ENCODE measurements at places on chromosomes 12 and 14.

DNA sequence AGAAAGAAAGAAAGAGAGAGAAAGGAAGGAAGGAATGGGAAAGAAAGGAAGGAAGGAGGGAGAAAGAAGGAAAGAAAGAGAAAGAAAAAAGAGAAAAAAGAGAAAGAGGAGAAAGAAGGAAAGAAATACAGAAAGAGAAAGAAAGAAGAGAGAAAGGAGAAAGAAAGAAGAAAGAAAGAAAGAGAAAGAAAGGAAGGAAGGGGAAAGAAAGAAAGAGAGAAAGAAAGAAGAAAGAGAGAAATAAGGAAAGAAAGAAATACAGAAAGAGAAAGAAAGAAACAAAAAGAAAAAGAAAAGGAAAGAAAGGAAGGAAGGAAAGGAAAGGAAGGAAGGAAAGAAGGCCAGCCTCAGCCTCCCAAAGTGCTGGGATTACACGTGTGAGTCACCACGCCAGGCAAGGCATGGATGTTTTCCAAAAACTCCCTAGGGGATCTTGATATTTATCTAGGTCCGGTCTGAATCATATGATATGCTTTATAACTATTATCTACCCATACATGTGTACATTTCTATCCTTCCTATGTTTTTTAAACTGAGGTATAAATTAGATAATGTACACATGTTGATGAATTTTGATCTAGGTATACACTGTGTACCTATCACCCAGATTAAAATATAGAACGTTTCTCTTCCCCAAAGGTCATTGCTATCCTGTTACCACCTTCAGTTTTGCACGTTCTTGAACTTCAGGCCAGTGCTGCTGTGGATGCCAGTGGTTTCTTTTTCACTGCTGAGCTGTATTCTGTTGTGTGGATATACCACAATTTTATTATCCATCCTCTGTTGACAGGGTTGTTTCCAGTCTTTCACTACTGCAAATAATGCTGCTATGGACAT is 177.9 kb downstream of the RBM19 start:
- DNase-seq, result no peak

DNA sequence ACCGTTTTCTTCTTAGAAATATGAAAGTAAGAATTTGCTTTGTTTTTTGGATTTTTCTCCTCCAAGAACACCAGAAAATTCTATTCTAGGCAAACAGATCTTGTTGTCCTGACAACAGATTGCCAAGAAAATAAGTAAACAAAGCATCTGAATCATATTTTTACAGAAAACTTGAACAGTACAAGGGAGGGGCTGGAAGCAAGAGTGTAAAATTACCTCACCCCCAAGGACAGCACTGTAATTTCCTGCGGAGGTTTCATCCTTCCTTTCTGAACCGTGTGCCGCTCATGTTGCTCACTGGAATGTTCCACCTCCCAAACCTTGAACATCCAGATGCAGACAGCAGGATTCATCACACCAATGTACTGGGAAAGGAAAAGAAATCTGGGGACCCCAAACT is 5.4 kb upstream of the CAMKK2 start:
- no peak for DNase-seq

DNA sequence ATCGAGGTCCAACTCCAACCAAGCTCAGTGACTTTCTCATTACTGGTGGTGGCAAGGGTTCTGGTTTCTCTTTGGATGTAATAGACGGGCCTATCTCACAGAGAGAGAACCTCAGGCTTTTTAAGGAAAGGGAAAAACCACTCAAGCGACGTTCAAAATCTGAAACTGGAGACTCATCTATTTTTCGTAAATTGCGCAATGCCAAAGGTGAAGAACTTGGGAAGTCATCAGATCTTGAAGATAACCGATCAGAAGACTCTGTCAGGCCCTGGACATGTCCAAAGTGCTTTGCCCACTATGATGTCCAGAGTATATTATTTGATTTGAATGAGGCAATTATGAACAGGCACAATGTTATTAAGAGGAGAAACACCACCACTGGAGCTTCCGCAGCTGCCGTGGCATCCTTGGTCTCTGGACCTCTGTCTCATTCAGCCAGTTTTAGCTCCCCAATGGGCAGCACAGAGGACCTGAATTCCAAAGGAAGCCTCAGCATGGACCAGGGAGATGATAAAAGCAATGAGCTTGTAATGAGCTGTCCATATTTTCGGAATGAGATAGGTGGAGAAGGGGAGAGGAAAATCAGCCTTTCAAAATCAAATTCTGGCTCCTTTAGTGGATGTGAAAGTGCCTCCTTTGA is 343.5 kb upstream of the RGS6 start:
- no peak for DNase-seq

GRCh38 chr14:22007363-22007762 is 333.7 kb upstream of the OR4E1 start:
- DNase-seq, result no peak

- DNase-seq, result no peak
Observed at GRCh38 chr12:51415931-51416330, 8.7 kb upstream of the SLC4A8 start.

DNA sequence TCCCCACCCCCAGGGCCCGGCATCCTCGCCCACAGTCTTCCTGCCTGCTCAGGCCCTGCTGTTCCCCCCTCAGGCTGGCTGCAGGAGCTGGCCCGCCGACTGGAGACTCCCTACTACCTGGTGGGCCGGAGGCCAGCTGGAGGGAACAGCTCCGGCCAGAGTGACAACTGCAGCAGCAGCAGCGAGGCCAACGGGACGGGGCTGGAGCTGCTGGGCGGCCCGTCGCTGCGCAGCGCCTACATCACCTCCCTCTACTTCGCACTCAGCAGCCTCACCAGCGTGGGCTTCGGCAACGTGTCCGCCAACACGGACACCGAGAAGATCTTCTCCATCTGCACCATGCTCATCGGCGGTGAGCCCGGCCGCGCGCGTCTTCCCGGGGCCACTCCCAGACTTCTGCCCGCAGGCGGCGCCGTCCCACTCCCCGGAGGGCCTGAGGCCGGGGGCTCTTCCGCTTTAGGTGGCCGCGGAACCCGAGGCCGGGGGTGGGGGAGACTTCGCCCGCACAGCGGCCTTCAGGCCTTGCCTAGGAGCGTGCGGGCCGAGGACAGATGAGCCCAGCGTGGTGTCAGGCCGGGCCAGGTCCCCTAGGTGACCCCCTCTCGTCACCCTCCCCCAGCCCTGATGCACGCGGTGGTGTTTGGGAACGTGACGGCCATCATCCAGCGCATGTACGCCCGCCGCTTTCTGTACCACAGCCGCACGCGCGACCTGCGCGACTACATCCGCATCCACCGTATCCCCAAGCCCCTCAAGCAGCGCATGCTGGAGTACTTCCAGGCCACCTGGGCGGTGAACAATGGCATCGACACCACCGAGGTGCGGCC is 10.2 kb downstream of the KCNH3 start:
- no peak for DNase-seq

DNA sequence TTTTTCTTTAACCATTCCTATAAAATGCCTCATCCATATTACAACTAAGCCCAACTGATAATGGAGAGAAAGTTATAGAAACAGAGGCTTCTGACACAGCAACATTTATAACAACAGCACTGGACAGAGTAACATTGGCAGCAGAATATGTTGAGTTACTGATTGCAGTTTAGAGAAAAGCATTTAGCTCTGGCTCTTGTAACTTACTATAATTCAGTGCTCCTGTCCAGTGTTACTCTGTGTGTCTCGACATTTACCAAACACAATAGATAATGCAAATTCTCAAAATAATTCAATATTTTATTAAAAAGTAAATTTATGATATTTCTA is 356.1 kb downstream of the CEP128 start:
- no peak for DNase-seq

- no peak for DNase-seq
Observed at GRCh38 chr14:66884149-66884548, 305.1 kb upstream of the GARIN2 start.

DNA sequence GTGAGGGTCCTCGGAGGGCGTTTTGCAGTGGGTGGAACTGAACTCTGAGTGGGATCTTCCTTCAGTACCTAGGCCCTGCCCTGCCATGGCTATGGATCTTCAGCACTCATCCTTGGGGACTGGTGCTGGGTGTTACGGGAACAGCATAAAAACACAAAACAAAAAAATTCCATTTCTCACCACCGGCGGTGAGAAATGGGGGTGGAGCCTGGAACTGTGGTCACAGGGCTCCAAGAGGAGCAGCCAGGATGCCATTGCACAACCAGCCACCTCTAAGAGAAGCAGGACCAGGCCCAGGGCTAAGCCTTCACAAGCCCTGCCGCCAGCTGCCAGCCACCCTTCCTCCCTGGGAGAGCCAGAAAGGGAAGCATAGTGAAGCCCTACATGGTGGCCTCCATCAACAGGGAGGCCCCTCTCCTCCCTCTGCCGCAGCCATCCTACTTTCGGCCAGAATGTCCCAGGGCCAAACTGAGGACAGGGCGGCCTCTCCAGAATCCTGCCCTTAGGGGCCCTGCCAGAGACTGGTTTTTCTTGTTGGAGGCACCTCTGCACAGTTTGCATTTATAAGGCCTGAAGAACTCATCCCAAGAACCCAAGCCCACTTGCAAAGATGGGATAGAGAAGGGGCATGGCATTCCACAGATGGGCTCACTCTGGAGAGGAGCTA is 76.5 kb downstream of the VCPKMT start:
- DNase-seq, result no peak

DNA sequence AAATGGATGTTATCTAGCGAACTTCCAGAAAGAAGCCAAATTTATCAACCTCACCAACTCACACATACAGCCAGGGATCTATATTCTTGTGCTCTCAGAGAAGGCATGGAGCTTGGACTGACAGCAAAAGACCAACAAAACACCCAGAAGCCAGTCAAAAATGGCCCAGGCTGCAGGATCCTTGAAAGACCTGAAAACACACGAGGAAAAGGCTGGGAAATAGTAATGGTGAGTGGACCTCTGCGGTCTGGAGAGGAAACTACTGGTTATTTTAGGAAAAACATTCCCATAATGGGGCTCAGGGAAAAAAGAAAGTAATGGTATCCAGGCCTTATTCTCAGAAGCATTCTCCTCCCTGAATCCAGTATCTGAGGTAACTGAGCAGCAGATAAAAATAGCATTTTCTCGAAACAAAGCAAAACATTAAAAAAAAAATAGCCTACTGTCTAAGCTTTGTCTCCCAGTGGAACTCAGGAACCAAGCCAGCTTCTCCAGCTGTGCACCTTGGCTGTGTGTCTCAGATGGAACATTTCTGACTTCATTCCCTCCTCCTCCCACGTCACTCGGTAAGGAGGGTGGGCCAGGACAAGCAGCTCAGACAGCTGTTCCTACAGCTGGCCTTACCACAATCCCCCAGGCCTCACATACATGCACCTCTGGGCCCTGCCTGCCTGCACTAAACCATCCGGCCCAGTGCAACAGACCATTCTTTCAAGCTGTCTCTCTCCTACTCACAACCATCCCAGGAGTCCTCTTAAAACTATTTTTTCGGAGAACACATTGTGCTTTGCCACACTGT is 249.9 kb downstream of the DAD1 start:
- DNase-seq, result peak; percentile 18

GRCh38 chr14:76129851-76130576 is 21.7 kb upstream of the GPATCH2L start:
- DNase-seq, result no peak

GRCh38 chr12:113242026-113242418 is 20.8 kb downstream of the TPCN1 start:
- no peak for DNase-seq

DNA sequence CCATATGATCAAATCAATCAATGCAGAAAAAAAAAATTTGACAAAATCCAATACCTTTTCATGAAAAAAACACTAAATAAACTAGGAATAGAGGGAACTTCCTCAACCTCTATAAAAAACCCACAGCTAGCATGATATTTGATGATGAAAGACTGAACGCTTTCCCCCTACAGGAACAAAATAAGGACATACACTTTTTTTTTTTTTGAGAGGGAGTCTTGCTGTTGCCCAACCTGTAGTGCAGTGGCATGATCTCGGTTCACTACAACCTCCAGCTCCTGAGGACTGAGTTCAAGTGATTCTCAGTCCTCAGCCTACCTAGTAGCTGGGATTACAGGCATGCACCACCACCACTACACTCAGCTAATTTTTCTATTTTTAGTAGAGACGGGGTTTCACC is 17.9 kb upstream of the CAMKK2 start:
- DNase-seq, result no peak
